ENCODE measurements at places on chromosomes 7 and 10.

DNA sequence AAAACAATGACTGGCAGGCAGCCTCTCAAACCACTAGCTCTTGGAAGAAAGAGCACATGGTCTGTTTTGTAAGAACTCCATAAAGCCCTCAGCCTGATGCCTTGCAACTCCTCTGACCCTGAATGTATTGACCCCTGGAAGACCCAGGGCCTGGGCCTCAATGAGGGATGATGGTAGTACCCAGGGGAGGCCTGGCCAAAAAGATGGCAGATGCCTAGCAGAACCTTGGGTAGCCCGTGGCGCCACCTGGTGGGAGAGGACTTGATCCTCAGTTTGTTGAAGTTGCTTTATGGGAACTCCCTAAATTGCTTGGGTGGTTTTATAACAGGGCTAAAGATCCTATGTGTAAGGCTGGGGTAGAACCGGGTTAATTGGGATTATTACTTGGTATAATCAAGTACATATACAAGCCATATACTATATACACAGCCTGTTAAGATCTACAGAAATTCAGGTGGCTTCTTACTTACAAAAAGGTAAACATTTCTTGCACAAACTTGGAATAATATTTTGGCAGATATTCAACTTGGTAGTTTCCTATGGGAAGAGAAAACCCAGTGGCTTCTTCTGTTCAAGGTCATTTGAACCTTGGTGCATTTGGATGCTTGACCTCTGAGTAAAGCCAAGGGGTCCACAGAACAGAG is 95.8 kb upstream of the CACUL1 start:
- DNase-seq = peak; percentile 81

DNA sequence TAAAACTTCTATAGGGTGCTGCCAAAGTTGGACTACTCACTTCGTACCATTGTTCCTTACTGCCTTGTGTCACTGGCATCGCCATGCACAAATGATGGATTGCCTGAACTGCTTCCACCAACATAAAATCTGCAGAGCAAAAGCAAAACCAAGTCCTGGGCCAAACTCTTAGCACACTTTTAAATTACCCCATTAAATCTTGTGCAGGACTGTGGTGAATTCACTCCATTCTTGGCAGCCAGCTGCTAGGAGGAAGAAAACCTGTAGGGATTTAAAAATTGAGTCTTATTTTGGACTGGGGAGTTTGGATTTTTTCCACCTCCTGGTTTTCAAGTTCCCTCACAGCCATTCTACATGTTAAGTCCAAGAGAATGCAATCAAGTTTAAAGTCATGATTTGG is 646.9 kb downstream of the SORCS3 start:
- no peak for DNase-seq

DNA sequence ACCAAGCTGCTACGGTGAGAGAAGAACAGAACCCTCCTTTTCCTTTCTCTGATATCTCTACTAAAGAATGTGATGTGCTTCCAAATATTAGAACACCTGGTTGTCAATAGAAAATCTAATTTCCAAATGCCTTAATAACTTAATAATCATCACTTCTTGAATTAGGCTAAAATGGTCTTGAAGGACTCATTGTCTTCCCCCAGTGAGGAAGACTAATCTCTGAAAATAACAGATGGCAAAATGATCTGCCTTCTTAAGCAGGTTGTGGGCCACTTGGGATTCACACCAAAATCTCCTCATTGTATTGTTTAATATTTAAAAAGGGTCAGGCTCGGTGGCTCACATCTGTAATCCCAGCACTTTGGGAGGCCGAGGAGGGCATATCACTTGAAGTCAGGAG is 805.9 kb upstream of the AUTS2 start:
- DNase-seq = no peak

DNA sequence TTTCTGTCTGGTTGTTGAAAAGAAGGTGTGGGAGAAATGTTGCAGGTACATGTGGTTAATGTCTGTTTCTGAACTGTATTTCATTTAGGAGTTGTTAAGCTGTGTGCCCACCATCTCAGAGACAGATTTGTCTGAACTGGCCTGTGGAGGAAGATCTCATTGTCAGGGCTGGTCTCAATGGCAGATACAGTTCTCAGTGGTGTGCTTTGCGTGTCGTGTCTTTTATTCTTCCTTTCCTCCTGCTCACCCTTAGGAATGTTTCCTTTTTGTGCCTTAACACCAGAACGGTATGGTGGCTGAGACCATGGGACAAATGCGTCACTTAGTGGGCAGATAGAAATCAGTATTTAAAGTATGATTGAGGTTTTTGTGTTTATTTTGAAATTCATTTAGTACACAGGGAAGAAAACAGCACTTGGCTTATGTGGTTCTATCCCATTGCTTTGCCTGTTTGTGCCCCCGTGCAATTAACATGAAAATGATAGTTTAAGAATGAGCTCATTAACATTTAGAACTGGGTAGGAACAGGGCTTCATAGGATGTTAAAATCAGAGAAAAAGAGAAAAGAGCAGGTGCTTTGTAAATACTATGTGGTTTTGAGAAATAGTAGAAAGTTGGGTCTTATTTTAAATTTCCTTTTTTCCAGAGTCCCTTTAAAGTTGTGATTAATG is 112.6 kb downstream of the AUTS2 start:
- no peak for DNase-seq

DNA sequence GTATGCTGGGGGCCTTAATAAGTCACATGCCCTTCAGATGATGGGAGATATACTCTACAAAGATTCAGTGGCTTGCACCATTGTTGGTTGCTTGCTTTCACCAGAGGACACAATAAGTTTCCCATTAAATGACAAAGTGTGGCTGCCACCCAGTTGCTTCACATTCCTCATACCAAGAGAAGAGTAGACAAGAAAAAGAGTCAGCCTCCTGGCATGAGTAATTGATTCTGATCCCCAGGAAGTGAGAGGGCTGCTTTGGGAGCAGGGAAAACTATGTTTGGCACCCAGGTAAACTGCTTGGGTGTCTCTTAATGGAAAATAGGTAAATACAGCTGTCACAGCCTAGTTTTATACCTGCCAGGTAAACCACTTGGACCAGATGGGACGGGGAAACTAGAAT is 66.7 kb upstream of the IL6 start:
- DNase-seq = no peak

DNA sequence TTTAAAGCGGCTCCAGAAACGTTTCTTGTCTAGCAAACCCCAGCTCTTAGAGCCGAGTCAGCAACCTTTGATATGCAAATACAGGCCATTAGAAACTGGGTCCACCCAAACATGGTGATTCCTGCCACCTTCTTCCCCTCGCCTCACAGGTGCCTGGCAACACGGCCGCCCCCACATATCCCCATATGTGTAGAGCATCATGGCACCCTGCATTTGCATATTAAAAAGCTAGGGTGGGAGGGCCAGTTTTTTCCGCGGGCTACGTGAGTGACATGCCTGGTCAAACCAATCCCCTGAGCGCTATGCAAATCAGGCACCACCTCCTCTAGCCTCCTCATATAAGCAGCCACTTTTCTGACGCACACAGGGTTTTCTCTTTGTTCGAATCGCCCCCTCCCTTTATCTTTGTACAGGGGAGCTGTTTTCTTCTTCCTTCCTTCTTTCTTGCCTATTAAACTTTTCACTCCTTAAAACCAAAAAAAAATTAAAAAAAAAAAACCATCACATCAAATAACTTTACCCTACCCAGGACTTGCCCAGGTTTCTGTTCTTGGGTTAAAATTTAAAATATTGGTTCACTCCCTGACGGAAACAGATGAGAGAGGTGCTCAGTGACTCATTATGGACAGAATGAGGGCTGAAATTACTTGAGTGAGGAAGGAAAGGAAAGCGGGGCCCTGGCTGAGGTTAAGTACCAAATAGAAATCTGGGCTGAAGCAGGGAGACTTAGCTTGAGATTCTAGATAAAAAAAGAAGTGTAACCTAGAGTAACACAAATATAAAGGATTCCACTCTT is 59.8 kb downstream of the COA1 start:
- DNase-seq = peak; percentile 44

GRCh38 chr7:49762666-49763065 is 10.8 kb upstream of the VWC2 start:
- no peak for DNase-seq

DNA sequence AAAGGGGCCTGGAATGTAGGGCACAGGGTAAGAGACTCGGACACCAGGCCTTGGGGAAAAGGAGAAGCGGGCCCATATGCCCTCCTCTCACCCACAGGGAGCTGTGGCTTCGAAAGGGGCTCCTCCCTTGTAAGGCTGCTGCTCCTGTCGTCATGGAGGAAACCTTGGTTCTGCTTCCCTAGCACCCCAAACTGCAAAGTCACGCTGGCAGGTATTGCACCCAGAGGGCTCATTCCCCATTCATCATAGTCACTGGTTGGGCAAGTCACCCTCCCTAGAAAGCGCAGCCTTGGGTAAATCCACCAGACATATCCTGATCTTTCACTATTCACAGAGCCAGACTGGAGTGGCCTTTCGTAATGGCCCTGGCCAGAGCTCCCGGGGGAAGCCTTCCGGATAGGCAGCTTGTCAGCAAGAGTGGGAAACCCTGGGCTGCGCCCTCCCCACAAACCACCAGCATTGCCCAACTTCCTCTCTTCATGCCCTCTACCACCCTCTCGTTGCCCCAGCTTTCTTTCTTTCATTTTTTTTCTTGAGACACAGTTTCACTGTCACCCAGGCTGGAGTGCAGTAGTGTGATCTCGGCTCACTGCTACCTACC is 121.0 kb downstream of the HIP1 start:
- peak; percentile 38 for DNase-seq

- DNase-seq = no peak
Observed at GRCh38 chr10:24272374-24272773, 63.4 kb downstream of the KIAA1217 start.

GRCh38 chr7:136275794-136276193 is 298.6 kb upstream of the MTPN start:
- DNase-seq = no peak

DNA sequence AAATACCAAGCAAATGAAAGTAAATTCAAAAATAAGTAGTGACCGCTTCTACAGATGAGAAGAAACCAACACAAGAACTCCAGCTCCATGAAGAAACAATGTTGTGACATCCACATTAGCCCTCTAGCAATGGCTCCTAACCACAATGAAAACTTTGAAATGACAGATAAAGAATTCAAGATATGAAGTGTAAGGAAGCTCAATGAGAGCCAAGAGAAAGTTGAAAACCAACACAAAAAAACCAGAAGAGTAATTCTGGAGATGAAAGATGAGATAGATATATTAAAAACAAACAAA is 68.2 kb upstream of the DDC start:
- DNase-seq = peak; percentile 27

GRCh38 chr10:30911303-30911863 is 120.3 kb downstream of the ZNF438 start:
- DNase-seq = no peak

DNA sequence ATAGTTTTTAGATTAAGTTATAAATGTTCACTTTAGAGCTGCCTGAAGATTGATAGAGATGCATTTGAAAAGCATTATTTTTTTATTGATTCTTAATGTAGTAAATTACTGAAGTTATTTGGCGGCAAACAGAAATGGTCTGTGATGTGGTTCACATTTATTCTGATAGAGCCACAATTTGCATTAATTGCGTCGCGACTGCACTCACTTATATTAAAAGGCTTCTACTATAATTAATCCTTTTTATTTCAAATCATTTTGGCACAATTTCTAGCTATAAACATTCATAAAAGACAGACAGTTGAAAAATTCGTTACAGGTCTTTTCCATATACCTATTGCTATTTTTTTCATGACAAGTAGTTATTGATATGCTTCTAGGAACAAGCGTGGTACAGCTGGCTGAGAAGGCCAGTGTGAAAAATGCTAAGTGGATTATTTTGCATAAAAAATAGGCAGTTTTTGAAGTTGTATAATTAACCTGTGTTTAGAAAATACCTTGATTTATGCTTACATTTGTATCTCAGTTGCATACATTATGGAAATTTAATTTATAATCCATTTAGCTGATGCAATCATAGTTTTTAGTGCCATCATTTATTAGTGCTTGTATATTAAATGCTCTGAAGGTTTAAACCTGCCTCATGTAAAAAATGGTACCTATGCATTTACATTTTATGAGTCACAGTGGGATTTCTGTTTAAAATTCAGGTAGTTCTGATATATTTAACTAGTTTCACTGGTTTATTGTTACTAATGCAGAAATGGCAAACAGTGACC is 92.1 kb upstream of the DNAJB6 start:
- no peak for DNase-seq

DNA sequence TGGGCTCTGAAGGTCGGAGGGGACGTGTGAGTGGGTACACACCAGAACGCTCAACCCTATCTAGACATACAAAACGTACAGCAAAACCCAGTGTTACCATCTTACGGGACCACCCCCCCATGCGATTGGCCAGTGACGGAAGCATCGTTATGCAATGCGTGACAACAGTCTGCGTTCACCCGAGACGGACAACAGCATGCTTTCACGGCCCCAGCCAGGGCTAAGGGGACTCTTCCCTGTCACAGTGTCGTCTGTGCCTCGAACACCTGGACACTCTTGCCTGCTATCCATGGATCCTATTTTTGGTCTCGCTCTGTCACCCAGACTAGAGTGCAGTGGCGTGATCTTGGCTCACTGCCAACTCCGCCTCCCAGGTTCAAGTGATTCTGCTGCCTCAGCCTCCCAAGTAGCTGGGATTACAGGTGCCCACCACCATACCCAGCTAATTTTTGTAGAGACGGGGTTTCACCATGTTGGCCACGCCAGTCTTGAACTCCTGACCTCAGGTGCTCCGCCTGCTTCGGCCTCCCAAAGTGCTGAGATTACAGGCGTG is 23.3 kb downstream of the DPYSL4 start:
- DNase-seq = no peak

DNA sequence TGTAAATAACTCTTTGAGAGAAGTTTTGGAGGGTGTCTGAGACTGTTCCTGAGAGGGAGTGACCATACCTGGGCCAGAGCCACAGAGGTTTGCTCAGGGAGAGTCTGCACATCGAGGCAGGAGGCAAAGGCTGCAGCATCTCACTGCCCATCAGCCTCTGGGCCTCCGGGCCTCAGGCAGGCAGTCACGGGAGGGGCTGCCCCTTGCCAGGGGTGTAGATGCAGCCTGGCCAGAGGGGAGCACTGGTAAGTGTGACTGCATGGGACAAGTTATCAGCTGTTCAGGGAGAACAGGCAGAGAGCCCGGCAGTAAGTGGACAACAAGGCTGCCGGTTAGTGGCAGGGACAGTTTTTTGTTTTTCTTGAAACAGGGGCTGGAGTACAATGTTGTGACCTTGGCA is 55.9 kb downstream of the ZNF467 start:
- no peak for DNase-seq

DNA sequence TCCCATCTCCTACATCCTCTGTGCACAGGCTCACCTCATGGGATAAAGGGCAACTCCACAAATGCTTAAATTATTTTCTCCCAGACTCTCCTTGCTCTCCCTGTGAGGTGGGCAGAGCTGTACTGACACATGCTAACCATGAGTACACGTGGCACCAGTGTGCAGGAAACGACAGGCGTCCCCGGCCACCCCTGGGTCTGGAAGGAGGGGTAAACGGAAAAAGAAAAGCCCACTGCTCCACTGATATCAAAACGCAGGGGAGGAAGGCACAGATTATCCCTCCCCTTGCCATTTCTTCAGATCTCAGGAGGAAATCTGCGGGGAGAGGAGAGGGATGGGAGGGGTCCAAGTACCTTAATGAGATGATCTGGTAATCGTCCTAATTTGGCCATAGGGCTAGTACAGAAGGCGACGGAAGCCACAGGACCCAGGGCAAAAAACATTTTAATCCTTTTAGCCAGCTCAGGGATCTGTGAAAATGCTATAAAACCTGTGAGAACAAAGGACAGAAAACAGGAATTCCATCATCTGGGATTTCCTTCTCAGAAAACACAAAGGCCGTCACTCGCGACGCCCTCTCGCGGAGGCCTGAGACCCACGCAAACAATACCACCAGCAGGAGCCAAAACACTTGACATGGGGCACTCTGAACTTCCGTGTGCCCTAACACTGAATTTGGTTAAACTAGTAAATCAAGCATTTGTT is 17.8 kb upstream of the CH25H start:
- DNase-seq = no peak

All from cardiac fibroblast (primary cell).